GF-D8 (cell line): ENCODE measurements at places on chromosomes 12 and 14.
A peak's percentile ranks its signal among the peaks of the same experiment; 100 is the strongest.

DNA sequence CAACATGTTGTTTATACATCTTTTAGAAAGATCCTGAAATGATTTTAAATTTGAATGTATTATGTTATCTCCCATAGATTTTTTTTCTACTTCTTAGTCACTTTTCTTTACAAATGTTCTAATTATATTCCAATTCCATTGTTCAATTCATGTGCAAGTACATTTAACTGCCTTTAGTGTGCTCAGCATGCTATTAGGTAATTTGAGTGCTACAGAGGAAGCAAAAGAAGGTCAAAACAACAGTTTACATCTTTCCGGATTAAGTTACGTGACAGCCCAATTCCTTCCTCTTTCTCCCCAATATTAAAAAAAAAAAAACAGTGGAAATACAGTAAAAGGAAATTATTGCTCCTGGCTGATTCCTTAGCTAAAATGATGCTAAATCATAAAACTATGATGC, 98.3 kb downstream of the RTN1 start:
- peak; percentile 32 for DNase-seq

- no peak for DNase-seq
Observed at GRCh38 chr14:26765768-26766520, 168.1 kb upstream of the NOVA1 start.

GRCh38 chr12:114046236-114046998, 80.3 kb upstream of the RBM19 start:
- DNase-seq, result no peak

DNA sequence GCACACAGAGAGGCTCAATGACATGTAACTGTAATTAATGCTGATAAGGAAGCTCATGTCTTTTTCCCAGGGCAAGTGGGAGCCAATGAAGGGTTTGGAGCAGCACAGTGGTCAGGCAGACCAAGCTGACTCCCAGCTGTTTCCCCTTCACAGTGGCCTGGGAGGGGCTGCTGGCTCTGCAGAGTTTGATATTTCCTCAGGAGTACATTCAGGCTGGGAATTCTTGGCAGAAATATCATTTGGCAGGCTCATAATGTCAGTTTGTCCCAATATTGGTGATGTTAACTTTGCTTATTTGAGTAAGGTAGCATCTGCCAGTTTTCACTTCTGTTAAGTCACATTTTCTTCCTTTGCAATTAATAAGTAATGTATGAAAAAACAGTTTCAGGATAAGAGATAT, 247.0 kb downstream of the EMP1 start:
- DNase-seq, result no peak

DNA sequence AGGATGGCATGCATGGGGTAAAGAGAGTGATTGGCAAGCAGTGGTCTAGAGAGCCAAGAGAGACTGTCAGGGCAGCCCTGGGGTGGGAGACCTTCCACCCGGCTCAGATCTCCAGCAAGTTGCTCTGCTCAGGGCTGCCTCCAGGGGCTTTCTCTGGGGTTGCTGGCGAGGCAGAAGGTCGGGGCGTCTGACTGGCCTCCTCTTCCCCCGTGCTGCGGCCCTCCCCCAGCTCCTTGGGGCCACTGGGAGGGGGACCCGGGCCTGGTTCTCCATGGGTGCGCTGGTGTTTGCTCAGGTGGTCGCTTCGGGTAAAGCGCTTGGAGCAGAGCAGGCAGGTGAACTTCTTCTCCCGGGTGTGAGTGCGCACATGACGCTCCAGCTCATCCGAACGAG, 6.6 kb upstream of the AAAS start:
- no peak for DNase-seq

DNA sequence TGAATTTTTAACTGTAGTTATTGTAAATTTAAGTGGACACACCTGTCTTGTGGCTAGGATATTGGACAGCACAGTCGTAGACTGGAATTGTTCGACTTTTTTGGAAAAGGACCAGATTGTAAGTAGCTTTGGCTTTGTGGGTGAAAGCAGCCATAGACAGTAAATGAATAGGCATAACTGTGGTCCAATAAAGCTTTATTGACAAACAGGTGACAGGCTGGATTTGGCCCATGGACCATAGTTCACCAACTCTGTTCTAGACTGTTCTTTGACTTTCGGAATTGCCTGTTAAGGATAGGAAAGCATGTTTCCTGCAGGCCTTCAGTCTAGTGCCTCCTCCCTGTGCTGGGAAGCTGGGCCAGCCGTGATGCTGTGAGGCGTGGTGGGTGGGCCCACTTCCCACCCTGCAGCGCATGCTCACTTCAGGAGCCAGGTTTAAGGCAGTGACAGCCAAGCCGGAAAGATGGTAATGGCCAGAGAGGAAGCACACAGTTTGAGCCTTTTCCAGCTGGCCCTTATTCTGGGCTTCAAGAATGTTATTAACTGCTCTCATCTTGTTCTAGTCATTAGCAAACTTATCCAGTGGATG, 51.8 kb downstream of the PPP2R5C start:
- no peak for DNase-seq

- no peak for DNase-seq
Observed at GRCh38 chr12:49518914-49519573, 19.8 kb upstream of the KCNH3 start.

GRCh38 chr12:12582895-12583303, 20.2 kb upstream of the DUSP16 start:
- DNase-seq, result no peak

- DNase-seq, result no peak
Observed at GRCh38 chr14:52863334-52863700, 71.9 kb upstream of the GNPNAT1 start.

- DNase-seq, result peak; percentile 14
Observed at GRCh38 chr14:95527387-95528002, 7.4 kb upstream of the GLRX5 start.

- DNase-seq, result no peak
Observed at GRCh38 chr12:89769483-89769818, 60.8 kb upstream of the ATP2B1 start.

- DNase-seq, result no peak
Observed at GRCh38 chr12:24815114-24815423, 133.8 kb downstream of the BCAT1 start.

DNA sequence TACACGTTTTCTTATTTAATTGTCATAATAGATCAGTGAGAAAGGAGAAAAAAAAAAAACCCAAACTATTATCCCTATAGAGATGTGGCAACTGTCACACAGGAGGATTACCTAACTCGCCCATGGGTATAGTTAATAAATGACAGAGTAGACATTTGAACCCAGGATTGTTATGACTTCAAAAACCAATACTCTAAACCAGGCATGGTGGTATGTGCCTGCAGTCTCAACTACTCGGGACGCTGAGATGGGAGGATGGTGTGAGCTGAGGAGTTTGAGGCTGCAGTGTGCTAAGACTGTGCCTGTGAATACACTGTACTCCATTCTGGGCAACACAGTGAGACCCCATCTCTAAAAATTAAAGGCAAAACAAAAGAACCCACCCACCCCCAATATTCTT, 114.5 kb downstream of the DENND5B start:
- DNase-seq, result no peak

DNA sequence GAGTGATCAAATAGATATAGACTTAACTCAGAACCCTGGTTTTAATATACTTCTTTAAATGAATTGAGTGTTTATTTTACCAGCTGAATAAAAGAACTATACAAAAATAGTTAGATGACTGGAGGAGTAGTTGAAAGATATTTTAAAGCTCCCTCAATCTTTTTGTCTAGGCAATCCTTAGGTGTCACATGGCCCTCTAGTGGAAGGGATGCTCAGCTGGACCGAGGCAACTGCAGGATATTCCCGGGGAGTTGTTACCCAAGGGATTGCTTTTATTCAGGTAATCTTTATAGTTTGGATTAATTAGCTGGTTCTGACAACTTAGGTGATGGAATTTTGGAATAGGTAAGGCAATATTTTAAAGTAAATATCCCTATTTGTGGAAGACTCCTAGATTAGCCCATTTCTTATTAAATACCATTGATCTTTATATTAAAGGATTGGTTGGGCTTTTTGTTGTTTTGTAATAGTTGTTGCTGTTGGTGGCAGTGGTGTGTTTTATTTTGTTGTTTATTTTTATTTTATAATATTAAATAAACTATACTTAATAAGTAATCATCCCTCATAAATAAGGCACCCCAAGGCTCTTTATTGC, 57.1 kb downstream of the ZDHHC17 start:
- DNase-seq, result no peak

DNA sequence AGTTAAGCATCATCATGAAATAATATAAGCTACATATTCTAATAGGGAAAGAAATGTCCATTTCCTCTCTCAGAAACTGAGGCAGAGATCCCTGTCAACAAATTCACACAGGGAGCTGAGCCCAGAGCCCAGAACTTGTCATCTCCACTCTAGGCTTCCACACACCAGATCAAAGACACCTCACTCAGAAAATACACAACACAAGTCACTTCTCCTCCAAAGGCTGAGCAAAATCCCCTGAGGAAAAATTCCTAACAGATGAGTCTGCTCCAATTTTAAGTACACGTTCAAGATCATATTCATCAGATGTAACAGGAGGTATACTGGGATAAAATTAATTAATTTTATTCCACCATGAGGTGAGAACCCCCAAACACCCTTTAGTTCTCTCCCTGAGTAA, 227.3 kb downstream of the DPF3 start:
- DNase-seq, result no peak

GRCh38 chr14:66105815-66106214, 380.4 kb upstream of the CCDC196 start:
- no peak for DNase-seq

GRCh38 chr12:68376901-68377300, 44.7 kb upstream of the MDM1 start:
- DNase-seq, result no peak

GRCh38 chr14:26187996-26188620, 409.7 kb downstream of the NOVA1 start:
- no peak for DNase-seq

DNA sequence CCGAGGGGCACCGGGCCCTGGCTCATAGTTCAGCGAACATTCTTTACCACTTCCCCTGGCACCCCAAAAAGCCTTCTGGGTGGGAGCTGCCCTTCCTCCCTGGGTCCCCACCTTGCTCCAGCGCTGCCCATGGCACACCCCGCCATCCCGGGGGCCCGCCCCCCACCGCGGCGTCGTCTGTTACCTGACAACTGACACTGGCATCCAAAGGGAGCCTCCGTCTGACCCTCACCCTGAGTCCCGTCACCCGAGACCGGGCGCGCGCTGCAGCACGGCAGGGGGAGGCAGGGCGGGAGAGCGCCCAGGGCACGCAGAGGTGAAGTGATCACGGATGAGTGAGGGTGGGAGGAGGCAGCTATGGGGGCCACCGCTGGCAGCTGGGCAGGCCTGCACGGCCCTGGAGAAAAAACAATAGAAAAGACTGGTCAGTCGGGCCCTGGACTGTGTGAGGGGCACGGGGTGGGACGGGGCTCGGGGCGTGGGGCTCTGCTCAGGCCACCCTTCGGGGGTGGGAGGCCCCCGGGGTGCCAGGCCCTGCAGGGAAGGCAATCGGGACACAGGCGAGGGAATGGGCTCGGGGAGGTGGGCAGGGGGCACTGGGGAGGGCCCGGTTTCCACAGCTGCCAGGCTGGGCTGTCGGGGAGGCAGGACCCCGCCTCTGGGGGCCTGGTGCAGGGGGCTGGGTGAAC, 40.7 kb downstream of the BCL11B start:
- no peak for DNase-seq

DNA sequence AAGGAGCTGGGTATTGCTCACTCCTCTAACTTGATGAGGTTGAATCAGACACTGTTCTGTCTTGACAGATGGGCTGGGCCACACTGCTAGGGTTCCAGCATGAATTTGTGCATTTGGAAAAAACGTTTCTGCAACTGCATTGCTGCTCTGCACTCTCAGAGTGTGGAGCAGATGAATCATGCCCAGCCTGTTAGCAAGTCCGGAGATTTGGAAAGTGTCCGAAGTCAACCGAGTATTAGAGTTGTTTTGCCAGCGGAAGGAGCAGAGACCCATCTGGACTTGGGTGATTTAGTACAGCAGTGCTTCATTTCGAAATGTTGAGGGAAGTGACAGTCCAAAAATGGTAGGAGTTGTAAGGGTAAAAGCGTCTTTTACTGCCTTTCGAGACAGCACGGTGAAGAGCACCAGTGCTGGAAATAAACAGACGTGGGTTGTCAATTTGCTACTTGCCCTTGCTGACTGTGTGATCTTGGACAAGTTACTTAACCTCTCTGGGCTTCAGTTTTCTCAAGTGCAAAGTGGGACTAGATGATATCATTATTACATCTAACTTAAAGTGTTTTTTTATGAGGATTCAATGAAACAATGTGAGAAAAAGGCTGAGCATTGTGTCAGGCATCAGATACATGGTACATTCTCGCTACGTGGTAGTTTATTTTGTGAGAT, 139.5 kb downstream of the CHST11 start:
- peak; percentile 22 for DNase-seq

GRCh38 chr12:47978598-47978873, 15.1 kb downstream of the TMEM106C start:
- DNase-seq, result no peak

GRCh38 chr14:62947301-62947700, 98.0 kb downstream of the KCNH5 start:
- DNase-seq, result no peak

- DNase-seq, result no peak
Observed at GRCh38 chr14:54798465-54799124, 104.0 kb downstream of the GCH1 start.

- DNase-seq, result no peak
Observed at GRCh38 chr12:115960868-115961802, 316.4 kb downstream of the MED13L start.

DNA sequence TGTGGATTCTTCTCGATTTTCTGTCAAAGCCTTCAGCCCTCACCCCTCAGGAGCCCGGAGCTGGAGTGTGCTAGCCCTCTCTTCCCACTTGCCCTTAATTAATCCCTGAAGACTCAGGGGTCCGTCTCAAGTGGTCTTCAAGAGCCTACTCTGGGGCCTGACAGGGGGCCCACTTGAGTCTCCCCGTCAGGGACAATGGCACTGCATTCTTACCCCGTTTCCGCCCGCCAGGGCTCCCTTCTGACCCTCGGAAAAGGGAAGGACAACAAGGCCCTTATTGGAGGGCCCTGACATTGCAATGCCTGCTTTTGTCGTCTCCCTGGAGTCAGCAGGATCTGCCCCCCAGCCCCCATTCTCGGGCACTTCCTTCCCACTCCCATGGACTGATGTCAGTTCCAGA, 34.4 kb downstream of the TBX3 start:
- DNase-seq, result no peak

- no peak for DNase-seq
Observed at GRCh38 chr14:36979863-36980262, 192.5 kb downstream of the SLC25A21 start.

DNA sequence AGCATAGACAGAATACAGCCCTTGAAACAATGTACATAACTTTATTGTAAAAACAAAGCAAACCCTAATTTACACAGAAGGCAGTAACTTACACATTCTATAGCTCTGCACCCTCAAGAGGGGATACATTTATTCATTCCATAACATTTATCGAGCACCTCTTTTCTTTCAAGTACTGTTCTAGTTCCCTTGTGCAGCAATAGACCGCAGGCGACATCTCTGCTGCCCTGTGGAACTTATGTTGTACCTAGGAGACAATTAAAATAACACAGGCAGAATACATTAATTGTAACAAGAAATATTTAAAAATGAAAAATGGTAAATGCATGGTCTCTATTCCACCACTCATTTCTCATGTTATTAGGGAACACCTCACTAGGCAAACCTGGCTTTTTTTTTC, 1.4 kb upstream of the ARHGDIB start:
- DNase-seq, result no peak
